ENCODE measurements at places on chromosomes 3 and 15. TPM values are rescaled to one million over a fixed set of nuclear protein-coding genes. Genes with fewer than 3 reads are reported as not detected.

DNA sequence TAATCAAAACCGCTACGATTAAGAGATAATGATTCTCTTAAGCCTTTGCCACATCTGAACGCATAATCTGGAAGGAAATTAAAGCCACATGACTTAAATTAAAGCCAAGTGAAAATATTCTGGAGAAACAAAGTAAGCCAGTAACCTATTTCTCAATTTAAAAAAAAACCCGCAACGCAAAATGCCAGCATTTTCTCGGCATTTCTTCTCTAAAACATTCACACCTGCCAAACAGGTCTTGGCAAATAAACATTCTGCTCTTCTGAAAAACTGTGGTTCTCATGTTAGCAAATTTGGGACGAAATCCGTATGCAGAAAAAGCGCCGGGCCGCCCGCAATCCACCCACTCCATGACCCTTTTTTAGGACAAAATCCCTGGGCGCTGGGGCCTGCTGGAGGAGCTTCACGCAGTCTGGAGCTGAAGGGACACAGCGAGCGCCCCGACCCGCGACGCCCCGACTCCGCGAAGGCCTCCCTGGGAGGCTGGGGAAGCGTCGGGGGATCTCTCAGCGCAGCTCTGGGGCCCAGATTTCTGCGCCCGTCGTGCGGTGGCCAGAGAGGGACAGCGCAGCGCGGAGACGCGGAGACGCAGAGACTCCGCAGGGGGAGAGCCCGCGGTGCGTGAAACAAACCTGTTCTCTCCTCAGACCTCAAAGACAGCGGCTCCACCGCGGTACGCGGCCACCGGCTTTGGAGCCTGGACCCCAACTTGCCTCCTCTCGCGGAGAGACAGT, 471 bp downstream of the NKIRAS1 start:
- DNase-seq, result no peak

- DNase-seq, result no peak
Observed at GRCh38 chr3:150293401-150294001, 114.6 kb upstream of the TSC22D2 start.

DNA sequence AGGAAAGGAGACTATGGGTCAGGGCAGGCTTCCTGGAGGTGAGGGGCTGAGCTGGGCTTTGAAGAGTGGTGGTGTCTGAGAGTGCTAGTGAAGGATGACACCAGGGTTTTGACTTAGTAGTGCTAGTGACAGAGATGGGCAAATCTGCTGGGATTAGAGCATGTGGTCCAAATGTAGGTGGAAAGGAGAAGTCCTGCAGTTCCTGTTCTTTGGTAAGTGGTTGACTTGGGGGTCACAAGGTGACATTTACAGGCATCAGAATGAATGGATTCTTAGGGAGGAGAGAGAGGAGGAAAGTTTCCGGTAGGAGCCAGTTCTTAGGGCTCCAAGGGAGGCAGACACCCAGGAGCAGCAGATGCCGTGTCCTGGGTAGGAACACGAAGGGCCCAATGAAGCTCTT, 796 bp upstream of the DOCK3 start:
- DNase-seq, result no peak

DNA sequence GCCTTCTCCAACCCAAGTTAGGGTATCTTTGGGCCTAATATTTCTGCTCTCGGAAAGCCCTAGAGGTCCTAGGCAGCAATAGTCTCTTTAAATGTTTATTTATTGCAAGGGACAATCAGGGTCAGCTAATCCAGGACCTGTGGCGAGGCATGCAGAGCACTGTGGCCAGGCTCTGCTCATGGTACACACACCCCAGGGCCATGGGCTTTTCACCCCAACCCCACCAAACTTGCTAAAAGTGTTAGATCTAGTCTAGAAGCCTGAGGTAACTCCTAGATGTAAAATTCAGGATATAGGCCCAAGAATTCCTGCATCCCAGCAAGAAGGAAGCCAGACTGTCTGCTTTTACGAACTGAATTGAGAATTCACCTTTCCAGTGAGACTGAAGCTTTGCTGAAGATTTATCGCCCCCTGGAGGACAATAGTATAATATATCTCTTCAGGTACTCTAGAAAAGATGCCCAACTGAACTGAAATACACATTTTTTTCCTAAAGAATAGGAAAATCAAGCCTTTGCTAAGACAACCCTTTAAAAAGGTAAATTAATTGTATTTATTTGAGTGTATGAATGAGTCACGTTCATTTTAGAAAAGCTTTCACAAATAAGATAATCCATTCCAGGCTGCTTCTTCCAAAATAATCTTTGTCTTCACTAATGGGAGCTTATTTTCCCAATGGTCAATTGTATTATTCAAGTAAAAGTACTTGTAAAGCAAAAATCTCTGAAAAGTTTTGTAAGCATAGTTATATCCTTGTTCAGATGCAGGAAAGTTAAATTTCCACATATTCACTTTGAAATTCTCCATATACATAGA, 89.8 kb downstream of the LRRC3B start:
- peak; percentile 16 for DNase-seq

LRRC34 gene
- 9.4 TPM for total RNA-seq

GRCh38 chr3:78049521-78049920, 1009.6 kb downstream of the ROBO2 start:
- no peak for DNase-seq

DNA sequence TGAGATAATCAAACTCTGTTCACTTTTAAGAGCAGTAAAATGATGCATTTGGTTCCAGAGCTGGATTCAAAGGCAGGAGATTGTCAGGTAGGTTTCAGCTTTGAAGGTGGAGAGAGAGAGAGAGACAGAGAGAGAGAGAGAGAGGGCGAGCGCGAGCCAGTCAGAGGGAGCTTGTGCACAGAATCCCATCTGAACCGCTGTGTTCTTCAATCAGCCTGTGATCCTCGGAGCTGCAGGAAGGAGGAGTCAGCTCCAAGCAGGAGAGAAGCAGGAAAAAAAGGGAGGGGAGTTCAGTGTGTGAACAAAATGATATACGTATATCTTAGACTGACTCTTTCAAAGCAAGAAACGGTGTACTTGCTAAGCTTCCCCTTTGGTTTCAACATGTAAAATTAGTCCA, at the start of gene GPR149:
GPR149 (minus strand) TSS at position 177 of the 400 bp plus-strand sequence. CDS start 575 bp downstream, outside the sequence.
- no peak for DNase-seq

GOLGA8O gene
- 0.10 TPM for total RNA-seq

THRB gene
- 0.98 TPM for total RNA-seq

Data from RPMI7951 (cell line).